ENCODE measurements at places on chromosomes 16 and 17.

DNA sequence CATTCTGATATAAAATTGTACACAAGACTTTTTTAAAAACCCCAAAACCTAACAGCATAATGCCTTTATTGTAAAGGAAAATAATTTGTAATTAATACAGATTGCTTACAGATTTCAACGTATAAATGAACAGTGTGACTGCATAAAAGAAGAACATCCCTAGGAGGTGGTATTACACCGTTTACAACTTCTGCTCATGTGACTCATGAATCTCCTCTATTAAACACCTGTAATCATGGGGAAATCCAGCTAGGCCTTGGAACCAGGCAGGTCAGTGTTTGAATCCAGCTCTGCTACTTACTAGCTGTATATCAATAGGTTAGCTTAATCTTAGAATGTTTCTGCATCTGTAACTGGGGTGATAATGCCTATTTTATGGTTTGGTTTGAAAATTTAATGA lies 15.2 kb downstream of the RABEP1 start:
- H3K4me1 ChIP-seq: no peaks in the 10 kb centered on the region
- H3K36me3 ChIP-seq: peaks cover 47% of the 10 kb centered on the region
- H3K27me3 ChIP-seq: no peaks in the 10 kb centered on the region
- no peak for DNase-seq

- H3K4me1 ChIP-seq: peaks cover 7% of the 10 kb centered on the region
- DNase-seq: peak; percentile 26
- peaks cover 23% of the 10 kb centered on the region for H3K27me3 ChIP-seq
- no peak overlapping the region for H3K27ac ChIP-seq
- no peaks in the 10 kb centered on the region for H3K36me3 ChIP-seq
- no peak overlapping the region for H3K4me3 ChIP-seq
Observed at GRCh38 chr17:68176718-68177117, 71.1 kb upstream of the AMZ2 start.

- H3K4me1 ChIP-seq: peaks cover 45% of the 10 kb centered on the region
- no peak for DNase-seq
- no peak overlapping the region for H3K27ac ChIP-seq
- peaks cover 47% of the 10 kb centered on the region for H3K27me3 ChIP-seq
Observed at GRCh38 chr16:85363427-85363826, 249.7 kb upstream of the GSE1 start.

DNA sequence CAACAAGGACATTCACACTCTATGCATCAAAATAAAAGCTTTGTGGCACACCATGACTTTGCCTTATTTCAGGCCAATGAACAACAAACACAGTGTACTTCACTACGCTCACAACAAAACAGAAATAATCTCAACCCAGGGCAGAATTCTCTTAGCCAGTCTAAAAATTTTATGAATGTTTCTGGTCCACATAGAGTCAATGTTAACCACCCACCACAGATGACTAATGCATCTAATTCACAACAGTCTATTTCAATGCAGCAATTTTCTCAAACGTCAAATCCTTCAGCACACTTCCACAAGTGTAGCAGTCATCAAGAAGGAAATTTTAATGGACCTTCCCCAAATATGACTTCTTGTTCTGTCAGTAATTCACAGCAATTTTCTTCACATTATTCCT lies 101.7 kb downstream of the CHD9 start:
- no peak for DNase-seq
- H3K4me3 ChIP-seq: no peak overlapping the region
- H3K36me3 ChIP-seq: peaks cover 25% of the 10 kb centered on the region
- no peaks in the 10 kb centered on the region for H3K27me3 ChIP-seq
- H3K27ac ChIP-seq: no peak overlapping the region

DNA sequence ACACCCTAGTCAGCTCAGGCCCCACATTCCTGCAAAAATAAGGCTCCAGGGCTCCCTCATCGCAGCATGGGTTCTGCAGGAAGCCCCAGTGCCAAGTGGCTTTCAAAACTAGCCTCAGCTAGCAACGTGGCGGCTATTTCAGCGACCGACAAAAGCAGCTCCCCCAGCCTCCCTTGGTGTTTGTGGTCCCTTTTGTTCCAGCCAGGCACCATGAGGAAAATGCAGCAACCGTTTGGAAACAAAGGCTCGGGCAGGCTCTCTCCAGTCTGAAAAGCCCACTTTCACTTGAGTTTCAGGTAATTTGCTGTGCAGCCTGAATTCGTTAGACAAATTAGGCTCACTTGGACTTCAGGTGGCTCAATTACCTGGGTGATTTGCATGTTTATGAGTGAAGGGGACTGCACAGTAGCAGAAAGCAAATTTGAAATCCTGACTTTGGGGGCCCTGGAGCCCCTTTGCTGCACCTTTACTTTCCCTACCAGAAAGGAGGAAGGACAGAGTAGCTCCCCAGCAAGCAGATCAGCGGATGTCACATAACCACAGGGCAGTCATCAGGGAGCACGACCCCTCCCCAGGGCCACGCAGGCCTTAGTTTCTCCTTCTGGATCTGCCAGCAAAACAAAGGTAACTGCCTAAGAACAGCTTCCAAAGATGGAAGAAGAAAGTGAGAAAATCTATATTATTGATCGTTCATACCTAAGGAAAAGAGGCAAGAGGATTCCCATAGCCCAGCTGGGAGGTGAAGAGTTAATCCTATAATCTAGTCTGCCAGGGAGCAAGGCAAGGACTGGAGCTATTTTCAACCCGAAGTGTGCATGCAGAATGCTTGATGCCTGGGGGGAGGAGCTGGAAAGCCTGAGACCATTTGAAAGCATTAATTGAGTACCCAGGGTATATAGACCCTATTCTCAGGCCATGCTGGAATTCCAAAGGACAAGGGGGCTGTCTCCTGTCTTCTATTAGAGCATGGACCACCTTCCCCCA lies 143.1 kb upstream of the SDK2 start:
- H3K36me3 ChIP-seq: no peaks in the 10 kb centered on the region
- DNase-seq: no peak
- no peak overlapping the region for H3K27ac ChIP-seq
- peak overlapping the region; percentile 30 for H3K4me3 ChIP-seq
- peaks cover 30% of the 10 kb centered on the region for H3K27me3 ChIP-seq
- peaks cover 60% of the 10 kb centered on the region for H3K4me1 ChIP-seq

GRCh38 chr17:40322358-40323315 lies 13.7 kb downstream of the RARA start:
- peak; percentile 57 for DNase-seq
- peaks cover 92% of the 10 kb centered on the region for H3K4me1 ChIP-seq
- H3K4me3 ChIP-seq: peak overlapping the region; percentile 8
- no peaks in the 10 kb centered on the region for H3K36me3 ChIP-seq
- peaks cover 16% of the 10 kb centered on the region for H3K27me3 ChIP-seq

DNA sequence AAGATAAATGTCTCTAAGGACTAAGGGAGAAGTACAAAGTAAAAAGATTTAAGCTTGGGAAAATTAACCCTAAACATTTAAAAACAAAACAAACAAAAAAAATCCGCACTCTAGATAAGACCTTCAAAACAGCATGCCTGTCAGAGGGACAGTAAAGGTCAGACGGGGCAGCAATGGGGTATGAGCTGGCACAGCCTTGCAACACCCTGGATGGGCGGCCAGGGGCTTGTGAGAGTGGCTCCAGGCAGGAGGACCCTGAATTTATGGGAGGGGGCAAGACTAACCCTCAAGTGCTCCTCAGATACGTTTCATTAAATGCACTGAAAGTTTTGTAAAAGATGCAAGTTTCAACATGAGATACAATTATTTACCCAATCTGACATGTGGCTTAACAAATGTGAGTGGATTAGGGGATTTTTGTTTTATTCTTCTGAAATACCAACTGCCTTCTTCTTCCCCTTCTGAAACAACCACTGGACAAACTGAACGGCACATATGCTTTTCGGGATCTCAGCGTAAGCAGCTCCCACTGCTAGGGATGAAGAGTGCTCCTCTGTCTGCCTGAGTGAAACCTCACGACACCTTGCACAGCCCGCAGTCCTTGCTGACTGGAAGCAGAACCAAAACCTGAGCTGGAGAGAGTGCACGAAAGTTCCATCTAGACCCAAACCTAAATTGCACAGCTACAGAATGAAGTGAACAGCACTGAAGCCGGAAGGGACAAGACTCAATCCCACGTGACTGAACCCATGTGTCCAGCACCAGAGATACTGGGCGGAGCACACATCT lies 128.4 kb downstream of the ANKRD11 start:
- H3K4me1 ChIP-seq: peaks cover 93% of the 10 kb centered on the region
- peaks cover 2% of the 10 kb centered on the region for H3K27me3 ChIP-seq
- H3K27ac ChIP-seq: peak overlapping the region; percentile 86
- no peaks in the 10 kb centered on the region for H3K36me3 ChIP-seq

DNA sequence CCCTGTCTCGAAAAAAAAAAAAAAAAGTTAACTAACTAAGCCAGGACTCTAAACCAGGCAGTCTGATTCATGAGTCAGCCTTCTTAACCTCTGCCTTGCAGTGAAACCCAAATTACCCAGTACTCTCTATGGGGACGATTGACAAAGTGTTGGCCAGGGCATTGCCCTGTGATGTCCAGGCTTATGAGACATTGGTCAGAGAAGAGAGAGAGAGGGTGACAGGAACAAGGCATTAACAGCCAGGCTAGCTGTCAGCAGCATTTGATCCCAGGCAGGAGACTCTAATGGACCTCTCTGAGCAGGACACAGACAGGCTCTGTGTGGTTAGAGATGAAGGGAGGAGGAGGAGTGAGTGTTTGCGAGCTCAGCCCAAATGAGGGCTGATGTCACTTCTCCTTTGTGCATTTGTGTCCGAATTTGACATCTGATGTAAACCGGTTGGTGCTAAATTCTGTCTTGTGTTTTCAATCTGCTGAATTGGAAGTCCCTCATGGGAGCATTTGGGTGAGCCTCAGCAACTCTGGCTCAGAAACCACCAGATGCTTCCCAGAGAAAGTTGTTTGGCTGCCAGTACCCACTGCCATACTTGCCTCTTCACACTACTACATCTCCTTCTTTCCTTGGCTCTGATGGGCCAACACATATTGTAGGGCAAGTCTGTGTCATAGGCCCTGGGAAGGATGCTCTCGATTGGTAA lies 4.3 kb upstream of the MYL4 start:
- H3K27me3 ChIP-seq: peaks cover 5% of the 10 kb centered on the region
- peak overlapping the region; percentile 74 for H3K27ac ChIP-seq
- DNase-seq: no peak
- H3K36me3 ChIP-seq: no peaks in the 10 kb centered on the region
- H3K4me1 ChIP-seq: peaks cover 68% of the 10 kb centered on the region

DNA sequence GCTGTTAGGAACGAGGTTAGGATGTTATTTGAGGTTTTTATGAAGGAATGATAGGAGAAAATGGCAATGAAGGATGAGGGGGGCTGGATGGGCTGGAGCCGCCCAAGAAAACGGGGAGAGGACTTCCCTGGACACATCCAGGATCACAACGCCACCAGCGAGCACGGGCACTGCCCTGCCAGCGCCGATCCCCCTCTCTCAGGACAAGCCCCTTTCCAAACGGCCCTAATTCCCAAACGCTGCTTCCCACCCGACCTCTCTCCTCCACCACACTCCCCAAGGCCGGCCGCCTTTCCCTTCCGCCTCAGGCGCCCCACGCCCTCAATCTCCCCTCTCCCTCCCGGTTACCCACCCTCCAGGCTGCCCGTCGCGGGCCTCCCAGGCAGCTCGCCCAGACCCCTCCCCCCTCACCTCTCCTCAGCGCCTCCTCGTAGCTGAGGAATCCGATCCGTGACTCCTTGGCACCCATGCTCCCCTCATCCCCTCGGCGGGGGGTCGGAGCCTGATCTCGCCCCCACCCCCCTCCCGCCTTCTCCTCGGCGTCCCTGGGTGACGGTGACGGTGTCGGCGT lies 377 bp downstream of the USP32 start:
- H3K4me1 ChIP-seq: peaks cover 44% of the 10 kb centered on the region
- peak; percentile 81 for DNase-seq
- H3K4me3 ChIP-seq: peak overlapping the region; percentile 94
- H3K27me3 ChIP-seq: no peaks in the 10 kb centered on the region
- peak overlapping the region; percentile 22 for H3K27ac ChIP-seq

- peak overlapping the region; percentile 82 for H3K4me3 ChIP-seq
- H3K27ac ChIP-seq: peak overlapping the region; percentile 14
- H3K36me3 ChIP-seq: peaks cover 21% of the 10 kb centered on the region
- H3K4me1 ChIP-seq: peaks cover 16% of the 10 kb centered on the region
- H3K27me3 ChIP-seq: peaks cover 12% of the 10 kb centered on the region
Observed at GRCh38 chr17:27352448-27353032, 58.6 kb downstream of the WSB1 start.

- DNase-seq: peak; percentile 39
- H3K36me3 ChIP-seq: no peaks in the 10 kb centered on the region
- peaks cover 16% of the 10 kb centered on the region for H3K27me3 ChIP-seq
- no peak overlapping the region for H3K27ac ChIP-seq
Observed at GRCh38 chr17:9817086-9817485, 4.8 kb downstream of the GSG1L2 start.

- no peak overlapping the region for H3K4me3 ChIP-seq
- no peak for DNase-seq
- H3K36me3 ChIP-seq: no peaks in the 10 kb centered on the region
- no peaks in the 10 kb centered on the region for H3K4me1 ChIP-seq
- H3K27ac ChIP-seq: no peak overlapping the region
Observed at GRCh38 chr17:52827526-52827925, 669.0 kb upstream of the CA10 start.

GRCh38 chr17:64022611-64023063 lies 2.2 kb upstream of the ICAM2 start:
- H3K27me3 ChIP-seq: peaks cover 25% of the 10 kb centered on the region
- H3K4me3 ChIP-seq: no peak overlapping the region
- no peak for DNase-seq
- no peak overlapping the region for H3K27ac ChIP-seq

DNA sequence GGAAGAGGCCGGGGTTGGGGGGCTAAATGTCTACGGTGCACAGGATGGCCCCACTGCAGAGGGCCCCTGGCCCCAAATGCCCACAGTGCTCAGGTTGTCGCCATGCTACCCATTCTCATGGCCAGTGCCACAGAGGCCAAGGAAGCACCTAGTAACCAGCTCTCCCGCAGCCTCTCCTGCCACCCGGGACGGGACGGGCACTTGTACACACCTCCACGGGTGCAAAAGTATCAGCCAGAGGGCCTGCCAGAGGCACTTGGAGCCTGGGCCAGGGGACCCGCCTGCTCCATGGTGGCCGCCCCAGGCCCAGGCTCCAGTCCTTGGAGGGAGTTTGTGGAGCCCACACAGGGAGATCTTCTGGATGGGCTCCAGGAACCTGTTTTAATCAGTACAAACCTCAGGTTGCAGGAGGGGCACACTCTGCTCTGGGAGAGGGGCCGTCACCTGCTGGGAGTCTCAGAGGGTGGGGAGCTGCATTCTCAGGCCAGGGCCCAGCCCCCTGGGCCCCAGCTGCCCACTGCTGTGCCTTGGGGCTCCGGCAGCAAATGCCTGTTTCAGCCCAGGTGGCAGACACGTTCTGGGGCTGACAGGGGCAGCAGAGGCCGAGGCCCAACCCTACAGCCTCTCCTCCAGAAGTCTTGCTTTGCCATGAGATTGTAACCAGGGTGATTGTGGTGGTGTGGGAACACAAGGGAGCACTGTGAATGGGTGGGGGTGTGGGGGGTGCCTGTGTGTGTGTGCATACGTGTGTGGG lies 7.9 kb downstream of the TPSD1 start:
- H3K4me3 ChIP-seq: no peak overlapping the region
- H3K36me3 ChIP-seq: no peaks in the 10 kb centered on the region
- no peak overlapping the region for H3K27ac ChIP-seq
- peaks cover 65% of the 10 kb centered on the region for H3K27me3 ChIP-seq

- no peak overlapping the region for H3K4me3 ChIP-seq
- peaks cover 42% of the 10 kb centered on the region for H3K4me1 ChIP-seq
- no peak overlapping the region for H3K27ac ChIP-seq
- no peaks in the 10 kb centered on the region for H3K27me3 ChIP-seq
- no peak for DNase-seq
Observed at GRCh38 chr17:67578142-67578457, 139.6 kb upstream of the NOL11 start.

GRCh38 chr17:48746916-48747444 lies 18.4 kb upstream of the HOXB13 start:
- H3K4me3 ChIP-seq: no peak overlapping the region
- H3K36me3 ChIP-seq: no peaks in the 10 kb centered on the region
- H3K27ac ChIP-seq: no peak overlapping the region
- DNase-seq: no peak
